ENCODE measurements at places on chromosomes 12 and 14.

DNA sequence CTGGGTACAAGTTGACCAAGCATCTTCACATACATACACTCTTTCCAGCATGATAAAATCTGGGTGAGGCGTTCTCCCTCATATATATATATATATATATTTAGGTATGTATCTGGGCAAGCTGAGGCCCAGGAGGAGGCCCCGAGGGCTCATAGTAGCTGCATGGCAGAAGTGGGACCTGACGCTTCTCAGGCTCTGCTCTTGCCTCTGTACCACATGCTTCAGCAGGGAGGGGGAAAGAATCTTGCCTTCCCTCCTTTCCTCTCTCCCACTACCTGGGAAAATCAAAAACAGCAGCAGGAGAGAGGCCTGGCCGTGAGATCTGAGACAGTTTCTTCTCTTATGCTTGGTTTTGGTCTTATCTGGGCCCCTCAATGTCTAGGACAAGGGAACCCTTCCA, 9.2 kb downstream of the PPP1R1A start:
- no peak for DNase-seq

DNA sequence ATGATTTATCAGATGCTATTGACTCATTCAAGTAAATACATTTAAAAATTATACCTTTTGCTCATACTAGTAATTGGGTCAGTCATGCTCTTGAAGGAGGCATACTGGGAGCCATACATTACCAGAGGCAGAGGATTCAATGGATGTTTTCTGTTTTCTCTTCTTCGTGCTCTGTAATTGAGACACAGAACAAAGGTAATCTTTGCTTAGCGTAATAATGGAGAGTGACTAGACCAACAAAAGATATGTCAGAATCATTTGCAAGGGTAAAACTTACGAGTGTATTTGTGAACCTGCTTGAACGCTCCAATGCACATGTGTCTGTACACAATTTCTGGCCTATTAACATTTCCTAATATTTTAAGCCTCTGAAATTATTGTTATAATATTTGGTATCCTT, 296.4 kb downstream of the FOXG1 start:
- no peak for DNase-seq

DNA sequence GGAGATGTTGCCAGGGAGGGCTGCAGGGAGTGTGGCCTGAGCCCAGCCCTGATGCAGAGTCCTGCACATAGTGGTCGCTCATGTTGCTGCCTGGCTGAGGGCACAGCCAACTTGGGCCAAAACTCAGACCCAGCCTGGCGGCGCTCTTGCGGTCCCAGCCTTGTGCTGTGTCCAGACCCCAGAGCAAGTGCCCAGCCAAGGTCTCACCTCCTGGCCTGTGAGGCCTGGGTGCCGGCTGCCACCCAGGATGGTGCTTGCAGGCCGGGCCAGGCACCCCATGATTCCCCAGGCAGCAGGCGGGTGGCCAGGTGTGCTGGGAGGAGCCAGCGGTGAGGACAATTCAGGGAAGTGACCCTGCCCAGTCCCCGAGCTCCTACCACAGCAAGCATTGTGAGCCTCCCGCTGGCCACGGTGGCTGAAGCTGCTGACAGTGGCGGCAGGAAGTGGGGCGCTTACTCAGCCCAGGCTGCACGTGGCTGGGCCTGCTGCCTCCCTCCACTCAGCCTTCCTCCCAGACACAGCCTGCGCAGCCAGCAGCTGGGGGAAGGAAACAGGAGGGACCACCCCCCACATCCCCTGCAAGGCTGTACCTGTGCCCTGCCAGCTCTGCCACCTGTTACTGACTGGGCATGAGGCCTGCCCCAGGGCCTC, 17.7 kb upstream of the PGF start:
- DNase-seq, result no peak

DNA sequence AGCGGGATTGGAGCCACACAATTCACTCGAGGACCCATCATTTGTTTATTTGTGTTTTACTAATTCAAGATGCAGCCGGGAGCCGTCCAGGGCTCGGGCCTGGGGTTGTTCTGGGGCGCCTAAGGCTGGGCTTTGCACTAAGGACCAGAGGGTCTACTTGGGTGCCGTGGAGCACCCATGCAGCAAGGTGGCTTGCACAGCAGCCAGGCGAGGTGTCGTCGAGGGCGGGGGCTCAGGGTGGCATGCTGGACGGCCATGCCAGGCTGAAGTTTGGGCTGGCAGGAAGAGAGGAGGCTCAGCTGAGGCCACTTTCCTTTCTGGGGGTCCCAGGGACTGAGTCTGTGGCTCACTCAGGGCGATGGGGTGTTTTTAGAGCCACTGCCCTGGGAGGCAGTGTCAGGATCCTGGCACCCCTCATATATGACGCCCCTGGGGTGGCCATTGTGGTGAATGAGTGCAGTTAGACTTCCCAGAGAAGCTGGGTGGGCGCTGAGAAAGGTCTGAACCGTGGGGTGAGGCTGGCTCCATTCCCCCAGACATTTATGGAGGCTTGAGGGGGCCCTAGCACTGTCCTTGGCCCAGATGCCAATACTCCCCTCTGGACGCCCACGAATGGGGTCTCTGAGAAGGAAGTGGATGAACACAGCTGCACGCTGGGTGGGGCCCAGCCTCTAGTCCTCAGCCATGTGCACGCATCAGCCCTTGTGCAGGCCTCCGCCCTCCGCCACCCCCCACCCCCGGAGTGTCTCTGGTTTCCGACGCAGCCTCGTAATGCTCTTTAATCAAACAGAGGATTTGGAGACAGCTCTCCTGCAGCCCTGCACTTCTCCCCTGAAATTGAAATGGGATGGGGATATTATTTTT, 11.3 kb downstream of the MEG3 start:
- no peak for DNase-seq

DNA sequence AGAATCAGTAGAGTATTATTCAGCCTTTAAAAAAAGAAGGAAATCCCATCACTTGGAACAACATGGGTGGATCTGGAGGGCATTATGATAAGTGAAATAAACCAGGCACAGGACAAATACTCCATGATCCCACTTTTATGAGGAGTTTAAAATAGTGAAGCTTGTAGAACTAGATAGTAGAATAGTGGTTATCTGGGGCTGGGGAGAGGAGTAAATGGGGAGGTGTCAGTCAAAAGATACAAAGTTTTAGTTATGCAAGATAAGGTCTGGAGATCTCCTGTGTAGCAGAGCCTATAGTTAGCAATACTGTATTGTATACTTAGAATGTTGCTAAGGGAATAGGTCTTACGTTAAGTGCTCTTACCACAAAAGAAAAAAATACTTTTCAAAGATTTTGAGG, 64.9 kb downstream of the RIC8B start:
- DNase-seq, result no peak
